Neural crest cell (in vitro differentiated cells): ENCODE measurements at places on chromosomes 1 and 21. TPM values are rescaled to one million over a fixed set of nuclear protein-coding genes. Genes with fewer than 3 reads are reported as not detected.
A peak's percentile ranks its signal among the peaks of the same experiment; 100 is the strongest.

- no peaks in the 10 kb centered on the region for H3K27me3 ChIP-seq
- no peak overlapping the region for H3K4me3 ChIP-seq
- DNase-seq: no peak
- H3K4me1 ChIP-seq: peaks cover 7% of the 10 kb centered on the region
- no peaks in the 10 kb centered on the region for H3K36me3 ChIP-seq
Observed at GRCh38 chr21:43306911-43307676, 119.8 kb downstream of the SIK1 start.

Gene LCE3D
- not detected in 2 replicates for total RNA-seq

Gene RNF186
- total RNA-seq: not detected in 2 replicates

Gene IVL
- total RNA-seq: not detected in 2 replicates

Gene C1orf115
- total RNA-seq: 0.75 and 0.77 TPM in 2 replicates

DNA sequence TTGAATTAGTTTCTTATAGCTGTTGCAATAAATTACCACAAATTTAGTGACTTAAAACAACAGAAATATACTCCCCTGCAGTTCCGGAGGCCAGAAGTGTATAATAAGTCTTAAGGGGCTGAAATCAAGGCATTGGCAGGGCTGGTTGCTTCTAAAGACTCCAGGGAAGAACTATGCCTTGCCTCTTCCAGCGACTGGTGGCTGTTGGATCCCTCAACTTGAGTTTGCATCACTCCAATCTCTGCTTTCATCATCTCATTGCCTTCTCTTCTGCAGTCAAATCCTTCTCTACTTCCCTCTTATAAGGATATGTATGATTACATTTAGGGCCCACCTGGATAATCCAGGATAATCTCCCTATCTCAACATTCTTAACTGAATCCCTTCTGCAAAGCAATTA is 19.1 kb upstream of the MED18 start:
- no peak for DNase-seq
- H3K4me3 ChIP-seq: no peak overlapping the region
- H3K4me1 ChIP-seq: peaks cover under 1% of the 10 kb centered on the region

Gene LCE1B
- total RNA-seq: not detected in 2 replicates

Gene LCE2B
- total RNA-seq: not detected in 2 replicates

DNA sequence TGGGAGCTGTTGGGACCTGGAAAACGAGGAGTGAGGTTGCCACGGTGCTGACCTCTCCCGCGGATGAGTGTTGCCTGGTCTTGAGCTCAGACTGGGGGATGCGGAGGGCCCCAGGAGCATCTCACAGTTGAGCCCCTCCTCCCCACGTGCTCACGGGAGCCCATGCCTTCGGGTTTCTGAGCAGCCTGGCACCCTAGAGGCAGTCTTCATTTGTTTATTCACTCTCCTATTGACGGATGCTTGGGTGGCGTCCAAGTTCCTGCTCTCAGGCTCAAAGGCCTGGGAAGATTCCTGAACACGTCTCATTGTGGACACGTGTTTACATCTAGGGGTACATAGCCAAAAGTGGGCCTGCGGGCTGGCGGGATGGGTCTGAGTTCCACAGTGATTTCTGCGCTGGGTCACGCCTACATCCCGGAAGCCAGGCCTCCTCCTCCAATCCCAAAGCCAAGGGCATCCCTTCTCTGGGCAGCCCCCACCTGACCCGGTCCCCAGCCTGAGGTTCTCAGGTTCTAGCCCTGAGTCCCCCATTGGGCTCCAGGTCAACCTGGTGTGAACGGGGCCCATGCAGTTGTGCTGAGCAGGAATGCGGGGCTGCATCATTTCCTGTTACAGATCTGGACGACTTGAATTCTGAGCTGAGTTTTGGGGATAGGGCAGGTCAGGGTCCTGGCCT is 14.7 kb downstream of the WNT3A start:
- H3K36me3 ChIP-seq: peaks cover 3% of the 10 kb centered on the region
- H3K4me1 ChIP-seq: no peaks in the 10 kb centered on the region
- H3K4me3 ChIP-seq: no peak overlapping the region

- H3K36me3 ChIP-seq: no peaks in the 10 kb centered on the region
- no peak overlapping the region for H3K4me3 ChIP-seq
- H3K27ac ChIP-seq: no peak overlapping the region
- H3K27me3 ChIP-seq: no peaks in the 10 kb centered on the region
Observed at GRCh38 chr1:175124861-175125260, 57.2 kb downstream of the TNN start.

Gene CYP4X1
- 0.36 and 0.42 TPM in 2 replicates for total RNA-seq

- no peak overlapping the region for H3K4me3 ChIP-seq
- DNase-seq: no peak
- peaks cover 12% of the 10 kb centered on the region for H3K4me1 ChIP-seq
- no peaks in the 10 kb centered on the region for H3K36me3 ChIP-seq
Observed at GRCh38 chr1:210750468-210750867, 383.5 kb downstream of the KCNH1 start.

GRCh38 chr1:162250004-162250730 is 126.5 kb downstream of the SPATA46 start:
- no peak for DNase-seq
- no peaks in the 10 kb centered on the region for H3K36me3 ChIP-seq
- no peaks in the 10 kb centered on the region for H3K27me3 ChIP-seq

DNA sequence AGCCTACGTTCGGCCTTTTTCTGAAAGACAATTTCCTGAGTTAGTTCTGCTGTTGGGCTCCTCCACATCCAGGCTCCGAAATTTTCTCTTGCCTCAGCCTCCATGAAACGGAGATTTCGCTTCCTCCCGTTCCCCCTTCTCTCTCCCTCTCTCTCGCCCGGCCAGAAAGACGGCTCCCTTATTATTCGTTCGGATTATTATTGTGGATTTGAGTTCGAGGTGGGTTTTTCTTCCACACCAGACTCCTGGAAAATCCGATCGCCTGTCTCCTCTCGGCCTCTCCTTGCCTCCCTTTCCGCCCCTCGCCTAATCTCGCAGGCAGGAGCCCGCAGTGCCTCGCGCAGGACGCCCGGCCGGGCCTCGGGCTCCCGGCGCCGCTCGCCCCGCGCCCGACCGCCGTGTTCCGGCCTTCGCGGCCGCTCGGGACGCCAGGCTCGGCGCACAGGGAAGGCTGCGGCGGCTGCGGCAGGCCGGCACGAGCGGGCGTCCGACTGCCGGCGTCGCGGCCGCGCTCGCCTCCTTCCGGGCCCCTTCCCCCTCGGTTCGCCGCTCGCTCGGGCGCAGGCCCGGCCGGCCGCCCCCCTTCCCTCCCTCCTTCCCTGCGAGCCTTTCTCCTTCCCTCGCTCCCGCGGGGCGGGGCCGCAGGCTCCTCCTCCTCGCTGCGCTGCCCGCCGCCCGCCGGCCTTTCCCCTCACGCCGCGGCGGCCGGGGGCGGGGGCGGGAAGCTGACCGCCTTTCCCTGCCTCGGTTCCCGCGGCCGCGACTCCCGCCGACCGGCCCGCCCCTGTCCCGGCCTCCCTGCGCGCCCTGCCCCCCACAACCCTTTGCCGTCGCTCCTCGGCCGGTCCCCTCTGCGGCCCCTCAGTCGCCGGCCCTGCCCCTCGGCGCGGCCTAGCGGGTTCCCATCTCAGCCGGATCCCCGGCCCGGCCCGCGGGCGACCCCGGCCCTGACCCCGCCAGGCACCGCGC is at the start of gene ARHGEF11:
Gene ARHGEF11 (minus strand): TSS at position 493 of the 969 bp plus-strand sequence. CDS start 1,412 bp downstream, outside the sequence.
- H3K27me3 ChIP-seq: no peaks in the 10 kb centered on the region
- H3K36me3 ChIP-seq: no peaks in the 10 kb centered on the region
- peak within 1 kb of the TSS; percentile 95 for H3K27ac ChIP-seq
- DNase-seq: peak; percentile 85
- H3K4me3 ChIP-seq: peak within 1 kb of the TSS; percentile 94
- peaks cover 57% of the 10 kb centered on the region for H3K4me1 ChIP-seq

Gene GJA4
- total RNA-seq: 20.2 and 22.3 TPM in 2 replicates

- no peaks in the 10 kb centered on the region for H3K4me1 ChIP-seq
- DNase-seq: no peak
- peaks cover 31% of the 10 kb centered on the region for H3K36me3 ChIP-seq
- H3K27me3 ChIP-seq: no peaks in the 10 kb centered on the region
- no peak overlapping the region for H3K27ac ChIP-seq
Observed at GRCh38 chr1:23090056-23090455, 70.8 kb downstream of the KDM1A start.

- H3K27me3 ChIP-seq: peaks cover 35% of the 10 kb centered on the region
- H3K4me3 ChIP-seq: peak overlapping the region; percentile 100
- no peak for DNase-seq
- peaks cover 11% of the 10 kb centered on the region for H3K4me1 ChIP-seq
- H3K36me3 ChIP-seq: peaks cover 7% of the 10 kb centered on the region
Observed at GRCh38 chr1:27915082-27915575, 19.7 kb upstream of the SMPDL3B start.

GRCh38 chr1:82323144-82323841 is 522.6 kb downstream of the ADGRL2 start:
- no peaks in the 10 kb centered on the region for H3K36me3 ChIP-seq
- H3K4me1 ChIP-seq: no peaks in the 10 kb centered on the region
- H3K27ac ChIP-seq: no peak overlapping the region
- no peaks in the 10 kb centered on the region for H3K27me3 ChIP-seq

GRCh38 chr1:43506233-43506632 is 24.4 kb upstream of the PTPRF start:
- H3K36me3 ChIP-seq: no peaks in the 10 kb centered on the region
- H3K4me1 ChIP-seq: no peaks in the 10 kb centered on the region
- H3K27ac ChIP-seq: no peak overlapping the region

GRCh38 chr21:23218667-23219066 is 2220.5 kb downstream of the NCAM2 start:
- no peak for DNase-seq
- H3K27me3 ChIP-seq: no peaks in the 10 kb centered on the region
- H3K27ac ChIP-seq: no peak overlapping the region
- peaks cover 4% of the 10 kb centered on the region for H3K36me3 ChIP-seq
- no peak overlapping the region for H3K4me3 ChIP-seq

DNA sequence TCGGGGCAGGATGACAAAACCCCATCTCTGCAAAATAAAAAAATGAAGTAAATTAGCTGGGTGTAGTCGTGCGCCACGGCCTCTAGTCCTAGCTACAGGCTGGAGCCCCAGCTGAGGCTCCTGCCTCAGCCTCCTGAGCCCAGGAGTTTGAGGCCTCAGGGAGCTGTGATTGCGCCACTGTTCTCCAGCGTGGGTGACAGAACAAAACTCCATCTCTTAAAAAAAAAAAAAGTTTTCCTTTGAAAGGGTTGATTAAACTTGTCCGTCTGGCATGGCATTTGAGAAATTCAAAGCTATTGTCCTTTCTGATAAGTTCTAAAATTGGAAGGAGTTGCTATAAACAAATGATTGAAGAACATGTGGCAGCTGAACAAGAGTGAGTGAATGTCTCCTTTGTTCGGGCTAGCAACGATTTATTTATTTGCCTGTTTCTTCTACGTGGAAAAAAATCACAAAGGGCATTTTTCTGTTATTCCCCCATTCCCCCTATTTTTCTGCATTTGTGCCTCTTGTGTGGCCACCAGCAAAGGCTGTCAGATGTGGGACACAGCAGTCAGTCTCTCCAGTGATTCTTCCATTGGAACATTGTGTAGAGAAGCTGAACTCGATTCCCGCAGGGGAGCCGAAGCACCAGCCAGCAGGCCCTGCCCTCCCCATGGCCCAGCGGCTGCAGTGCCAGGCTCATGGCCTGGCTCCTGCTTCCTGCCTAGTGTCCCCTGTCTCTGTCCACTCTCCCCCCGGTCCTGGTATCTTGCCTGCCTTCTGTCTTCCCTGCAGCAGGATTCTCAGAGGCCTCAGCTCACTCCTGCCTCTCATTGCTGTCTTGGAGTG is 21.5 kb upstream of the PWP2 start:
- H3K36me3 ChIP-seq: peaks cover 10% of the 10 kb centered on the region
- no peaks in the 10 kb centered on the region for H3K27me3 ChIP-seq
- no peak for DNase-seq

Gene CRP
- total RNA-seq: not detected in 2 replicates

DNA sequence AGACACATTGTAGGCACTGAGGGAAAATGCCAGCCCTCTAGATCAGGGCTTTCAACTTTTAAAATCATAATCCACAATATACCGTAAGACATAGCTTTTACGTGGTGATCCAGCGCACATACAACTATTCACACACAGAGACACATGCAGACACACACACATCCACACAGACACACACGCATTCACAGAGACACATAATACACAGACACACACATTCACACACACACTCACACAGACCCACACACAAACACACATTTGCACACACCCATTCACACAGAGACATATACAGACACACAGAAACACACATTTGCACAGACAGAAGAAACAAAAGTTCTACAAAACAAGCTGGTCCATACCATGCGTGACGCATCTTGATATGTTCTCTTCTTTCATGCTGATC is 244.5 kb downstream of the RHOU start:
- H3K4me3 ChIP-seq: no peak overlapping the region
- peaks cover 10% of the 10 kb centered on the region for H3K4me1 ChIP-seq
- no peak overlapping the region for H3K27ac ChIP-seq
- H3K36me3 ChIP-seq: no peaks in the 10 kb centered on the region

GRCh38 chr1:214402613-214403083 is 121.7 kb downstream of the SMYD2 start:
- H3K4me1 ChIP-seq: peaks cover 13% of the 10 kb centered on the region
- H3K27ac ChIP-seq: no peak overlapping the region
- no peaks in the 10 kb centered on the region for H3K27me3 ChIP-seq
